ENCODE measurements at places on chromosomes 2 and 18.

DNA sequence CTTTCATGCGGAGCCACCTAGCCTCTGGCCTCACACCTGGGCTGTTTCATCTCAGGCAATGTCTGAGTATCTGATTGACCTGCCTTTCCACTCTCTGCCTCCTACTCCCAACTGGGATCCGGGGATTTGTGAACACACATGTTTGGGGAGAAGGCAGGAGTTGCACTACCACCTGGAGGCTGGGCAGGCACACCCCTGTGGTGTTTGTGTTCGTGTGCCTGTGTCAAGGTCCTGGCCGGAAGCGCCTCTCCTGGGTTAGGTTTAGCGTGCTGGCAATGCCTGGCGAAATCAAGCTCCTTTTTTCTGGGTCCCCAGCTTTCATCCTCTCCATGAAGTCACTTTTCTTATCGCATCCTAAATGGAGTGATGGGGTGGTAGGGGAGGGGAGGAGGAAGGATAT, 63.9 kb downstream of the GATA6 start:
- no peak for DNase-seq

DNA sequence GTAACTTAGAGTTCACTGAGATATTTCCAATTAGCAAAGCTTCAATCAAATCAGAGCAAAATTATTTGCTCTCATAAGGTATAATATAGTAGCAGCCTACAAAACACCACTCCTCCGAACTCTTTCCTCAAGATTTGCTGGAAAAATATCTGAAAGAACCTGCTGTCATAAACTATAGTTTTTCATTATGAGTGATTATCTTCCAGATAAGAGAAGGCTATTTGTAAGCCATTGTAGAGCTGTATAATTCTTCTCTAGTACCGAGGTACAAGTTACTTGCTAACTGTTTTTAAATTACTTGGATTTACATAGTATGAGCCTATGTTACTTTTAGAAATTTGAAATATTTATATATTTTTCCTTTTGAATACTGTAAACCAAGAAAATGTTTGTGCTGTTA, 2.1 kb downstream of the NDC80 start:
- no peak for DNase-seq

- no peak for DNase-seq
Measured at GRCh38 chr2:121856360-121856759, 100.9 kb downstream of the TSN start.

GRCh38 chr2:27431395-27431794, 3.0 kb downstream of the NRBP1 start:
- DNase-seq, result no peak

- no peak for DNase-seq
Measured at GRCh38 chr2:101012054-101012705, 10.1 kb downstream of the RPL31 start.

GRCh38 chr2:36626071-36626470, 28.1 kb upstream of the FEZ2 start:
- no peak for DNase-seq

GRCh38 chr2:15107137-15107536, 454.0 kb downstream of the NBAS start:
- no peak for DNase-seq
